NCI-H187 treated with DMSO at 0.1 percent for 48 hours (cell line): ENCODE measurements at places on chromosomes 2 and 18.
A peak's percentile ranks its signal among the peaks of the same experiment; 100 is the strongest.

DNA sequence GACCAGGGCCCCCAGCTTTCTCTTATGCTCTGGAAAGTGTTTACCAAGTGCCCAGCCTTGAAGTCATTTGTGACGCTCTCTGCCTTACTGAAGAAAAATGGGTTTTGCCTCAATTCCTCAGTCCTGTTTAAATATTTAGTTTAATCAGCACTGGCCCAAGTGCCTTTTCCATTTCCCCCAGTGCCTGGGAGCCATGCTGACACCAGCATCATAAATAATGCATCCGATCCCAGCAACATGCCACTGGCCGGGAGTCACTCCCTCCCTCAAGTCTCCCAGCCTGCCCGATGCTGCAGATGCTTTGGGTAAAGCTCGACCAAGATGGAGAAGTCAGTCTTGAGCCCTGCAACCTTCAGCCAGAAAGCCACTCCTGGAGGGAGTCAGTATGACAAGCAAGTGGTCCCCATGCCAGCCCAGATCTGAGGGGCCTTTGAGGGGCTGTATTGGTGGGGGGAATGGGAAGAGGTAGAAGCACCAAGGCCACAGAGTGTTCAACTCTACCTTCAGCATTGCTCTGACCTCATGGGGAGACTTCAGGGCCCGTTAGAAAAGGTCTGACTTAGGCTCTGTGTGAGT is 12.0 kb upstream of the MTA3 start:
- DNase-seq = no peak

DNA sequence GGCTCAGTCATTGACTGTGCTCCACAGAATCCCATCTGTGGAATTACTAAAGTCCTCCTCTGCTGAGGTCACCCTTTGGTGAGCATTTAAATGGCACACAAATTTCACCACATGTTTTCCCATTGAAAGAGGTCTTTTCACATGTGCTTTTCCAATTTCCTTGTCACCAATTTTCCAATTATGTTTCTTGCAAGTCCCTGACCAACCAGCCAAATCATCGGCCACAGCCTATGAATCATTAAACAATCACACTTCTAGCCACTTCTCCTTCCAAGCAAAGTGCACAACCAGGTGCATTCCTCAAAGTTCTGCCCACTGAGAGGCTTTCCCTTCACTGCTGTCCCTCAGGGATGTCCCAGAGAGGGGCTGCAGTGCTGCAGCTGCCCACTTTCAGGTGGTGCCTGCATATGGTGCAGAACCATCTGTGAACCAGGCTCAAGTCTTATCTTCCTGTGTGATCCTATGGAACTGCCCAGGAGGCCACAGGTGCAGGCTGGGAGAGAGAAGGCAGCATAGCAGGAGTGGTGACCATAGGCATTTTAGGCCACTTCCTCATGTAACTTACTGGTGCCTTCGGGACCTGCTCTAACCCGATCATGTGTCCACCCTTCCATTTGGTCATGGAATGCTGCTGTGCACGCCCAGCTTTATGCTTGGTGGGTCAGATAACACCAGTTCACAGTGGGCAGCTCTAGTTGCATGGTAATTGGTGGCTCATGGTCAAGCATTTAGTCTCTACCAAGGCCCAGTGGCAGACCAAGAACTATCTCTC is 153.0 kb downstream of the SEPTIN10 start:
- no peak for DNase-seq

- no peak for DNase-seq
Observed at GRCh38 chr2:36502081-36502480, 95.9 kb downstream of the FEZ2 start.

GRCh38 chr2:113156278-113157117 is 17.3 kb upstream of the PSD4 start:
- DNase-seq = no peak

- no peak for DNase-seq
Observed at GRCh38 chr2:178530131-178530530, 49.9 kb downstream of the PLEKHA3 start.

GRCh38 chr2:23692851-23693605 is 233.9 kb downstream of the ATAD2B start:
- no peak for DNase-seq

- no peak for DNase-seq
Observed at GRCh38 chr2:62931536-62931935, 119.1 kb upstream of the OTX1 start.

- no peak for DNase-seq
Observed at GRCh38 chr18:48859311-48860268, 91.2 kb downstream of the SMAD7 start.

DNA sequence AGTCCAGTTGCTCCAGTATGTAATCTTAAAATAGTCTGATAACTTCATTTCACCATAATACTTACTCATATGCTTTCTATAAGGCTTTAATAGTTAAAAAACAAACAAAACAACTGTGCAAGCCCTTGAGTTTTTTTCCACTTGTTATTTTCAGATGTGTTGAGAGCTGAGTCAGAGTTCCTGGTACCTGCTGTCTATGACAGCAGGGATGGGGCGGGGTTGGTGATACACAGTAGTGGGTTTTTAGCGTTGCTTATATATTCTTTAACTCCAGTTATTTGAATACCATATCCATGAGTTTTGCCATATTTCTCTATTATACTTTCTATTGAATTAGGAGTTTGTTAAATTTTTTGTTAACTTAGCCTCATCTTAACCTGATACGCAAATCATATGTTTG is 5.0 kb downstream of the NAPG start:
- no peak for DNase-seq

DNA sequence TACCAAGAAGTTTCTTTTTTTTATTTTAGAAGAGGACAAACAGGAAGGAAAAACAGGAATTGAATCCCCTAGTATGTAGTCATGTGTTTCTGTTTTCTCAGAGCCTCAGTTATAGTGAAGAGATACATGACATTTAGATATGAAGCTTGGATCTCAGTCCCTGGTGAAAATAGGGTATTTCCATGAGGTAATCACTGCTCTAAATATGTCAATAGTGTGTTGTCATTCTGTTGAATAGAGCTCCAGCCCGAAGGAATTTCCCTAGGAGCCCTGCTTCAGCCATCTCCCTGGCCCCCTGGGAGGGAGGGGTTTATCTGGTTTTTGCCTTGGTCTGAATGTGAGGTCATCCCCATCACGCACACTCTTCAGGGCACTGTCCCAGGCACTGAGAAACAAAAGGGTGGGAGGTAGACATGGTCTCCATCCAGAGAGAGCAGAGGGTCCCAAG is 47.1 kb upstream of the REL start:
- no peak for DNase-seq

- no peak for DNase-seq
Observed at GRCh38 chr2:169526451-169526850, 16.9 kb downstream of the KLHL41 start.

GRCh38 chr2:145026456-145027455 is 506.8 kb upstream of the ZEB2 start:
- DNase-seq = no peak

DNA sequence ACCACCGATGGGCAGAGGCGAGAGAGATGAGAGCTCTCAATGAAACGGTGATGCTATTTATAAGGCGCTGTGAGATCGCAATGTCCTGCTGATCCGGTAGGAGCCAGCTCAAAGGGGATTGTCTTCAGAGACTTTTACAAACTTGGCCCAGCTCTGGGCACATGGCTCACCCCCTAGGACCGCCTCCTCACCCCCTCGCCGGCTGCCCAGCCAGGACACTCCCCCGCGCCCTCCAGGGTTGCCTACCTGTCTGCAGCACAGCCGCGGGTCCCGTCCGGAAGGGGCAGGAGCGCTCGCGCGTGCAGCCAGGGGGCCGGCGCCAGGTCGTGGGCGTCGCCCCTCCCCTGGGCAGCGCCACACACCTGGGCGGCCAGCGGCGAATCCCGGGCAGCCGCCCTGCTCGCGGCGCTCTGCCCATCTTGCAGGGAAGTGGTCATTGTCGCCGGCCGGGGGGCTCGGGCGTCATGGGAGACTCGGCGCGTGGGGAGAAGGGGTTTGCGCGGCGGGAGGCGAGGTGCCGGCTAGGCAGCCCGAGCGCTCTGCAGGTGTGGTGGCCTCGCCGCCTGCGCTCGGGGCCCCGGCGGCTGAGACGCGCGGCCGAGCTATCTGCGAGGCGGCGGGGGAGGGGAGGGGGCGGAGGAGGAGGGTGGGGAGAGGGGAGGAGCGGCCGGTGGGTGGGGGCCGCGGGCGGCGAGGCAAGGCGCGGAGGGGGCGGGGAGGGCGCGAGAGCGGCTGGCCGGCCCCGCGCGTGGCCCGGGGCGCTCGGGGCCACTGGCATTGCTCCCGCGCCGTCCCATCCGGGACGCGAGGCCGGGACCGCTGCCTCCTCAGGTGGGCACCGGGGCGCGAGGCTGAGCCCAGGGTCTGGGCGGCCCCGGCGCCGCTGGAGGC is at the start of gene GRB14:
Gene GRB14 (minus strand): TSS at position 610 of the 891 bp plus-strand sequence. CDS start 173 bp downstream, at position 437.
- DNase-seq = no peak

DNA sequence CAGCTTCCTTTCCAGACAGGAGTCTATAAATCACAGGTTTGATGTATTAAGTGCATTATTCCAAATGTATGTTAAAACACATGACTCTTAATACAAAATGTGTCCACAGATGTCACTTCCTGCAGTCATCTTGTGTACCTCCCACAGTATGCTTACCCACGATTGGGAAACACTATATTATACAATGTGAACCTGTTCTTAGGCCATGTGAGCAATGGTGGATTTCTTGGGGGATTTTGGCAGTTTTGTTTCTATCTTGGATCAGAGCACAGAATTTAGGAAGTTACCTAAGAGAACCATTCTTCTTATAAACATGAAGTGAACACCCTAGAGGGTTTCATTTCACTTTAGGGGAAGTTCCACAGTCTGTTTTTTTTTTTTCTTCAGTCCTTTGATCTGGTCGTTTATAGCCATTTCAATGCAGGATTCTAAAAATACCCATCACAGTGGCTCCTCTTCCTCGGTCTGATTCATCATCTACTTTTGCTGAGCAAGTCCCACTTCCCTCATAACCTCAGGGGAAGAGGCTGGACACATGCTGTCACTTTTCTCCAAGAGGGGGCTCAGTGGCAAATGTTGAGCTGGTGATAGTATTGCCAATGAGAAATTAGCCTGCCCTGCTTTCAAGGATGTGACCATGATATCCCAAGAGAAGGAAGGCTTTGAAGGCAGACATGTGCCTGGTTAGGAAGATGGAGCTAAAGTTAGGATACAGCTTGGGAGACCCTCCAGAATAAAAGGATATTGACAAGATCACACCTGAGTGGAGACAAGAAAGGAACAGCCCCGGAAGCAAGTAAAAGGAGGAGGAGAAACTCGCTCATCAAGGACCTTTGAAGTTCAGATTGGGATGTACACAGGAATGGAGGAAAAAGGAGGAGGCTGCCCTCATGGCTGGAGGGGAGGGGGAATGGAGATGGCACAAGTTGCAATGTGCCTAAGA is 22.6 kb downstream of the PLEK start:
- DNase-seq = no peak

GRCh38 chr2:191691016-191691735 is 13.2 kb downstream of the NABP1 start:
- no peak for DNase-seq

DNA sequence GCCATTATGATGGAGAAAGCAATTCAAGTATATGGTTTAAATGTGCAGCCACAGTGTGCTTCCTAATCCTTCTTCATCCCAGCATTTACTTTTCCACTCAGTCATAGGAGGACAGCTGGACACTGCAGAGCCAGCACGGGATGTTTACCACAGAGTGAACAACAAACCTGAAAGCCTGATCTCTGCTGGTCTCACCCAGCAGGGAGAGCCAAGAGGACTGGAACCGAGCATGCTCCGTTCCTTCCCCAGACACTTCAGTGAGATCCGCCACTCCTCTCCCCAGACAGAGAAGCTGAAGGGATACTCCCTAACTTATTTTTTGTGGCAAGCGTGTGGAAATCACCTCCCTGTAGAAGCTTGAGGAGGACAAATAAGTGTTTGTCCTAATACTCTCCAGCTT is 23.2 kb upstream of the GORASP2 start:
- DNase-seq = no peak

- DNase-seq = no peak
Observed at GRCh38 chr2:97957432-97958183, 38.1 kb downstream of the TMEM131 start.

DNA sequence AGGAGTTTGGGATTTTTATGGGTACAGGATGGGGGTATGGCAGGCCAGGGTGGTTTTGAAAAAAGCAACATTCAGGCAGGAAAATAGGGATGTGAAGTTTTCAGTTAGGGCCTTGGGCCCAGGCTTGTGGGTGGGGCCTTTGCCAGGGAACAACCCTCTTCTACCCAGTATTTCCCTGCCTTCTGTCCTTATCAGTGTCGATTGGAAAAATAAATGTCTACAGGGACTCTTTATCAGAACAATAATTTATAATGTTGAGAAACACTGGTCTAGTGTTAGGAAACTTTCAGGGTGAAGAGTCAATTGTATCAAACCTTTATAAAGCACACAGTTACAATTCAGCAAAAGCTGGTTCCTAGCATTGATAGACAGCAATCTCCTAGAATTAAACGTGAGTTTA is 214.1 kb upstream of the NABP1 start:
- DNase-seq = no peak

GRCh38 chr18:8797206-8797605 is 91.8 kb downstream of the MTCL1 start:
- no peak for DNase-seq

DNA sequence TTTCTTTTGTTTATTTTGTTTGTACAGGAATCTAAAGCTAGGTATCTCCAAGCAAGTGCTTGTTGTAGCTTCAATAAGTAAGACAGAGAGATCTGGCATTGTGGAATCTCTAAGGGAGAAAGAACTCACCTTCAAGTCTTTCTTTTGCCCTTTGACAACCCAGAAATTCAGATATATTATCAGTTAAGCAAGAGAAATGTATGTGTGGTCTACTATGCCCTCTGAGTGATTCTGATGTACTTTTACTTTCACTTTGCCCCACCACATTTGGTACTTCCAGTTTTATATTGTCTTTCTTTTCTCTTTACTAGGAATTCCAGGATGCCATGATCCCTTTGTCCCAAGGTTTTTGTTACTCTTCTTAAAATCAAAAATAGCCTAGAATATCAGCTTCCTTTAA is 259.6 kb upstream of the PIK3C3 start:
- no peak for DNase-seq

- DNase-seq = no peak
Observed at GRCh38 chr18:48855422-48856377, 95.1 kb downstream of the SMAD7 start.

DNA sequence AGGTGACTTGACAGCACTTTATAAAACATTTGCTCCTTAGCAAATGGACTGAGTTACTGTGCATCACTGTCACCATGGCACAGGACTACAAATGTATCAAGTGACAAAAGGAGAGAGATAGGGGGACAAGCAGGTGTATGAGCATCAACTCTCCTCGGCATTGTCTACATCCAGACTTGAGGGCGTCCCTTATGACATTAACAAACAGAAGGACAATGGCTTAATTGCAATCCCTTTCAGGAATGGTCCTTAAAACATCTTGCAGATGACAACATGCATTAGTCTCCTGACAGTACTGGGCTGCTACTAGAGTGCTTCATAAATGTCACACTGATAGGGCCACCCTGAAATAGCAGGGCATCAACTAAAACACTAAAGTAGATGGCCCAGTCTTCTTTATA is 198.8 kb downstream of the PDE1A start:
- peak; percentile 92 for DNase-seq

- DNase-seq = no peak
Observed at GRCh38 chr2:78553866-78554647, 471.4 kb upstream of the REG3G start.
